ENCODE measurements at places on chromosomes 2 and 18. TPM values are rescaled to one million over a fixed set of nuclear protein-coding genes. Genes with fewer than 3 reads are reported as not detected.
A peak's percentile ranks its signal among the peaks of the same experiment; 100 is the strongest.

GRCh38 chr2:179558010-179558934 lies 293.6 kb upstream of the SESTD1 start:
- peak; percentile 85 for DNase-seq

DNA sequence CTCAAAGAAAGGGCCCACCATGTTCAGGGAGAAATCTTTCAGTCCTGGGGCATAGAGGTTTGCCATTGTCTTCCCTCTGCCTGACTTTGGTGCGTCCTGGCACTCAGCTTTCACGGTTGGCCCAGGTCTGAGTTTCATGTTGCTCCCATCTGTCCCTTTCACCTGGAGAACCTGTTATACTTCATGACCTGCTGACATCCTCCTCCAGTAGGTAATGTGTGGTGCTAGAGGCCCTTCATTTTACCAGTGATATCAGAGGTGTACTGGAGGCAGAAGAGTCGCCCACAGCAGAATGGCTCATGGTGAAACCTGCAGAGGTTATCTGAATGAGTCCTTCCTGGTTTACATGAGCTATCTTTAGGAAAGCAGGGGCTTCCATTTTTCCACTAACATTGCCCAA lies 128.8 kb upstream of the DLX2 start:
- DNase-seq: no peak

GRCh38 chr18:76725445-76725844 lies 96.9 kb upstream of the ZNF236 start:
- no peak for DNase-seq

GRCh38 chr2:16034151-16034974 lies 94.0 kb downstream of the MYCN start:
- no peak for DNase-seq

- DNase-seq: no peak
These were observed 144.6 kb downstream of the AKAIN1 start for GRCh38 chr18:5052491-5052890.

DNA sequence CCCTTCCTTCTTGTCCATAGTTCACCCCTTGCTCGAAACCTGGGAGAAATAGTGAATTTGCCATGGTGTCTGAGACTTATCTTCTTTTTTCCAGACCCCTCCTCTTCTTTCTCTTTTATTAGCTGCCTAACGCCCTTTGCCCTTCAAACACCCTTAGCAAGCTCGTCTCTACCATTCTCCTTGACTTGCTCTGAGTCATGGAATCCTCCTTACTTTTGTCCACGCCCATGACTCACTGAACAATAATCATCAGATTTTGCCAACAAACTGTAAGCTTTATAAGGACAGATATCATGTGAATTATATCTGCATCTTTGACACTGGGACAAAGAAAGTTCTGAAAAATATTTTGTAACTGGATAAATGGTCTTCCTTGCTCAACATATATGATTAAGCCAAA lies 67.1 kb upstream of the CNTNAP5 start:
- no peak for DNase-seq

DNA sequence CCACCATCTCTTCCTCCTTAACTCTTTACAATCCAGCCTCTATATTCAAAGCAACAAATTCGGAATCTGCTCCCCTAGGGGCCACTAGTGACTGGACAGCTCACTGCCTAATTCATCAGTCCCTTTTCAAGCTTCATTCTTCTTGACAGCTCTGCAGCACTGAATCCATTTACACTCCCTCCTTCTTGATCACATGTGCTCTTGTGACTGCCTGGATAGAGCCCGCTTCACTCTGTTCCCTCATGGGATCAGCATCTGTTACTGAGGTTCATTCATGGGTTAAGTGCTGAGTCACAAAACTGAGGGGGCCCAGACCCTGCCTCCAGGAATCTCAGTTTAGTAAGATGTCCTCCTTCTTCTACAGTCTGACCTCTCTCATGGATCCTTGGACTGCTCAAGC lies 81.5 kb downstream of the CYRIA start:
- no peak for DNase-seq

GRCh38 chr18:5998166-5998881 lies 103.0 kb upstream of the TMEM200C start:
- DNase-seq: no peak

GRCh38 chr2:86372641-86373502 lies 35.4 kb upstream of the REEP1 start:
- DNase-seq: peak; percentile 36

DNA sequence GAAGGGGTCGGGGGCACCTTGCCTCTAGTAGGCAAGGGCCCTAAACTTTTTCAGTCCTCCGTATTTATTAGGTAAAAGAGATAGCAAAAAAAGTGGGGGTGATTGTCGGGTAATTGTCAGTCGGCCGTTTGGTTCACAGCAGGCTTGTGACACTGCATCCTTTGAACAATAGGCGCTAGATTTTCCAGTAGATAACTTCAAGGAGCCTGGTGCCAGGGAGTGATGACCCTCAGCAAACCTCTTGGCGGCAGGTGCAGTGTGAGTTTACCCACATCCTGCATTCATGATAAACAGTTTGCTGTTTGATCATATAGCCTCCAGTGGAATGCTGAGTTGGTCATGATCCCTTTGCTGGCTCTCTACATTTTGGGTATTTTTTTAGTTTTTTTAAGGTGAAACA lies 22.9 kb downstream of the SERPINB8 start:
- no peak for DNase-seq

DNA sequence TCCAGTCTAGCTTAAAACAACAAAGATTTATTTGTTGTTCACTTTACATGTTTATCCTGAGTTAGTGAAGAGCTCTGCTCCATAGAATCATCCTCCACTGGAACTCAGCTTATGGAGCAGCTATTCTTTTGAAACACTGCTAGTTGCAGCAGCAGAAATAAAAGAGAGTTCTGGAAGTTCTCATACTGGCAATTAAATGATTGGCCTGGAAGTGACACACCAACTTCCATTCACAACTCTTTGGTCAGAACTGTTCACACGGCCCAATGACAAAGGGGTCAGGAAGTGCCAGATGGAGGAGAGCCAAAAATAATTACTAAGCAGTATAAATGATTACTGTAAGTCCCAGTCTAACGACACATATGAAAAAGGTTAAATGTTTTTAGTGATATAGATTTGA lies 39.1 kb downstream of the FBXO11 start:
- DNase-seq: peak; percentile 71

- DNase-seq: no peak
These were observed 153.7 kb upstream of the APCDD1 start for GRCh38 chr18:10300739-10301138.

DNA sequence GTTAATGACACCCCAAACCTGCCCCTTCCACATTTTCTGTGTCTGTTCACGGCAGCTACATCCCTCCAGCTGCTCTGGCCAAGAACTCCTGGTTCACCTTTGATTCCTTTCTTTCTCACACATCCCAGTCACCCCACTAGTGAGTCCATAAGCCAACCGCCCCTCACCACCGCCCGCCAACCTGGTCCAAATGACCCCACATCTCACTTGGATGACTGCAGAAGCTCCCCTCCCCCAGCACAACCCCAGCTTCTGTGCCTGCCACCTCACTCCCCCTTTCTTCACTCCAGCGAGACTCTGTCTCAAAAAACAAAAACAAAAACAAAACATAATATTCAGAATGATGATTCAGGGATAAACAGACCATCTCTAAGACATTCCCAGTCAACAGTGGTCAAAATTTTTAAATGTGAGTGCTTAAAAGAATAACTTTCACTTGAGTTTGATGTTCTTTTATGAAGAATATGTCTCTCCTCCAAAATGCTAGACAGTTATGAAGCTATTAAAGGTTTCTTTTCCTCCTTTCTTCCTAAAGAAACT lies 3.2 kb downstream of the CYS1 start:
- no peak for DNase-seq

DNA sequence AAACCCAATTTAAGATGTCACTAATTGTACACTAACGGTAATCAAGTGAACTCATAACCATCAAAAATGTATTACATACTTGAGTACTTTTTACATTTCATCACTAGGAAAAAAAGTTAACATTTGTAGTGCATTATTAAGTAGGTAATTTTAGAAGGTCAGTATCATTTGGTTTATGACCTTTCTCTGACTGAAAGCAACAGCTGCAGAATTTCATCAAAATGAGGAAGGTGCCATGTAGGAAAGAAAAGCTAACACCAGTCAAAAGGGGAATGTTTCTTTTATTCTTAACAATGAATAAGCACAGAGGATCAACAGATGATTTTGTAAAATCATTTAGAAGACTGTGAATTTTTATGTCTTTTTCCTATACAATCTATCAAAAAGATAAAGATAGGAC lies 79.0 kb downstream of the PIGN start:
- no peak for DNase-seq

GRCh38 chr2:17690776-17691175 lies 62.8 kb downstream of the SMC6 start:
- no peak for DNase-seq

GRCh38 chr2:206232287-206233035 lies 42.0 kb upstream of the ZDBF2 start:
- no peak for DNase-seq

- peak; percentile 22 for DNase-seq
These were observed 127.5 kb upstream of the DAPL1 start for GRCh38 chr2:158667586-158667985.

CXCR4 gene
- 7.5 TPM for total RNA-seq

MRO gene
- total RNA-seq: 1.9 TPM

UNC80 gene
- 4.6 TPM for total RNA-seq

SERPINB3 gene
- 0.96 TPM for total RNA-seq

TUBA4B gene
- 0.72 TPM for total RNA-seq

SLC25A12 gene
- 32.0 TPM for total RNA-seq

TSN gene
- total RNA-seq: 56.3 TPM

CDK15 gene
- 6.7 TPM for total RNA-seq
